ENCODE measurements at places on chromosomes 3 and 15. TPM values are rescaled to one million over a fixed set of nuclear protein-coding genes. Genes with fewer than 3 reads are reported as not detected.

GRCh38 chr3:138438896-138439295, 4.5 kb downstream of the ESYT3 start:
- no peak for DNase-seq

The CYP19A1 gene
- polyA plus RNA-seq = not detected

DNA sequence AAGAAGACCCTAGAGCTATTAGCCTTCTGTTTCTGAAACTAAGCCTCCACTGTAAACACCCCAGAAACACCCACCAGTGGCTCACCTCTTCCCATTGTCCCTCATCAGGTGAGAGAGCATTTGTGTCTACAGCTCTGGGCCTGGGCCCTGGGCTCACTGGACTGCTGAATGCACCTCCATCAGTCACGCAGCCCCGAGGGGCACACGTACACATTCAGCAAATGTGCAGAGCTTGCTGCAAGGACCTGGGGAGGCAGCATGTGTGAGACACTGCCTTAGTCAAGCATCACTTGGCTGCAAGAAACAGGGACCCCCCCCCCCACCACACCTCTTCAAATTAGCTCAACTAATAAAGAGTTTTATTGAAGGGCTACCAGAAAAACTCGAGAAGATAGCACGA, 29.0 kb downstream of the MRPL46 start:
- DNase-seq = no peak

DNA sequence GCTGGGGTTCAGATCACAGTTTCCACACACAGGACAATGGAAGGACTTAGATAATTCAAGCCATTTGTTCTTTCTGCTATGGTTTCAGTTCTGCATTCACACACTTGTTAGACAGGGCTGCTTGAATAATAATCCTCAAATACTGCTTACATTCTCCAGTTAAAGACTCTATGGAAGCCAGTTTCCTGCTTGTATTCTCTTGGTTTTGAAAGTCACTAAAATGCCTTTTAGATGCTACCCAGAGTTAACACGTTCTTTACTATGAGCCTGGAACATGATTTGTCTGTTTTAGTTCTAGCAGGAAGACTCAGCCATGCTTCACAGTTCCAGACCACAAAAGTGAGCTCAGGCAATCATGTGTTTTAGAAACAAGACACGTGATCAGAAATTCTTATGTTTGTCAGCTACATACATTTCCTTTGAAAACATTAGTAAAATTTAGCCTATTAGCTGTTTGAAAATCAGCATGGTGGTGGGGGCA, 152.4 kb downstream of the LEKR1 start:
- no peak for DNase-seq

GRCh38 chr15:23687143-23687470, at the start of gene NDN:
Gene NDN, minus strand, starts transcription at chr15:23687305. Its CDS starts 88 bp downstream, at chr15:23687217.
- no peak for DNase-seq

- DNase-seq = no peak
Observed at GRCh38 chr15:89823836-89824606, 9.4 kb upstream of the ANPEP start.

All from left renal pelvis (tissue), 4 donors.